ENCODE measurements at places on chromosomes 4 and X.

- DNase-seq: no peak
Observed at GRCh38 chr4:180630012-180630665, 1613.1 kb upstream of the TENM3 start.

DNA sequence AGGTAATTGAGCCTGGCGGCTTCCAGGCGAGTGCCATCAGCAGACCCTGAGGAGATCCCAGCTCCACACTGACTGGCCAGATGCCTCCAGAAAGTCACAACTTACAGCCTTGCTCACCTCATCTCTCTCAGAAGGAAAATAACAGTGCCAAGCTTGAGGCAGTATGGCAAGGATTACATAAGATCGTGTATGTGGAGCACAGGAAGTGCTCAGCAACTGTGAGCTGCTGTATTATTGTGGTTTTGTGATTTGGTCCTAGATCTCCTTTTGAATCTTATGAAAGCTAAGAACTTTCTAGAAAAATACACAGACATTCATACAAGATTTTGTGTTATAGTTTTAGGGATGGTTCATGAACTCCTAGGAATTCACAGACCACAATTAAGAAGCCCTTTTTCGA, 14.0 kb downstream of the RASL11B start:
- DNase-seq: no peak

- no peak for DNase-seq
Observed at GRCh38 chr4:40808926-40809457, 59.2 kb downstream of the NSUN7 start.

- no peak for DNase-seq
Observed at GRCh38 chrX:40524423-40524822, 56.3 kb upstream of the ATP6AP2 start.

DNA sequence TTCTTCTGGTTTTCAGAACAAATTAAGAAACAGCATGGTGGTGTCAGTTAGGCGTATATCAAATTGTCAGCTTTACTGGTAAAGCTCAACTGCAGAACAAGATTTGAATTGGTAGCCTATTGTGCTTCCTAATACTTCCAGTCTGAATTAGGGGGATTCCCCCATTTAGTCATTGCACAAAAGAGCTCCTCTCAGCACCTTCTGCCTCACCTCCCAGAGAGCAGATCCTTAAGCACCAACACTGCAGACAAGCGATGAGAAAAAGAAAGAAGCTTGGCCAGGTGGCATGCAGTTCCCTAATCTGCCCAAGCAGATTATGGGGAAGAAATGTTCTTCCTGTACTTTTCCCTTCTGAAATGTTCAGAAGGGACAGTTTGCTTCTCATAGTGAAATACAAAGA, 9.2 kb downstream of the MAP9 start:
- DNase-seq: no peak

DNA sequence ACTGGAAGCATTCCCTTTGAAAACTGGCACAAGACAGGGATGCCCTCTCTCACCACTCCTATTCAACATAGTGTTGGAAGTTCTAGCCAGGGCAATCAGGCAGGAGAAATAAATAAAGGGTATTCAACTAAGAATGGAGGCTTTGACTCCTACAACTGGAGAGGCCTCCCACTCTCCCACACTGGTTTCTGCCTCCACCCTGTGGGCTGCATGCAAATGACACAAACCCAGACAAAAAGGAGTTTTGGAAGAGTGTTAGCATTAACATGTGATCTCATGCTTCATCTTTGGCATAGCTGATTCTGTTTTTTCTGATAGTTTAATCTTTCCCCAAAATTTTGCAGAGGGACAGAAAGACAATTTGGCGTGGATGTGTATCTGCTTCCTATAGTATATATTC, 80.8 kb upstream of the IQCM start:
- DNase-seq: no peak

GRCh38 chr4:21571100-21571499, 377.5 kb downstream of the KCNIP4 start:
- DNase-seq: no peak

DNA sequence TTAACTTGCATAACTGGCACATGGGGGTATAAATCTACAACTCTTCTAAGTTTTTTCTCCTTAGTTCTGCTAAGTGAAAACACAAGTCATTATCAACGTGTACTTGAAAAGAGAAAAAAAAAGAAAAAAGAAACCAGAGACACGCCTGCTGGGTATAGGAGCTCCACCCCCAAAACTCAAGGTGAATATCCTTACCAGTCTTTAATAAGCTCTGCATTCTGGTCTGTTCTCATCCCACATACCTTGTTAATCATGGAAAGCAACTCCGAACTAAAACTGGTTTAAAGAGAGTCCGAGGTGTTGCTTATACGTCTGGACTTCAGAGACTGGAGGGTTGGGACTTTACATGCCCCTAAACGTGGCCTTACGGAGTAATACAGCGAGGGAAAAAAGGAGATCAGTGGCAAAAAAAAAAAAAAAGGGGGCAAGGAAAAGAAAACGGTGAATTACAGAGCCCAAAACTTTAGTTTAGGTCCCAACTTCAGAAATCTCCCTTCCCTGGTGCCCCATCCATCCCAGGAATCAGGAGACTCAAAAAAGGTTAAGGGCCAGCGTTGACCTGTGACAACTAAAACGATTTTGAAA, 1.0 kb downstream of the PGRMC2 start:
- peak; percentile 41 for DNase-seq

Data from activated naive CD4-positive, alpha-beta T cell treated with anti-CD3 and anti-CD28 coated beads for 36 hours (primary cell).